ENCODE measurements at places on chromosomes 4 and X. TPM values are rescaled to one million over a fixed set of nuclear protein-coding genes. Genes with fewer than 3 reads are reported as not detected.
A peak's percentile ranks its signal among the peaks of the same experiment; 100 is the strongest.

- H3K4me3 ChIP-seq = no peak overlapping the region
- H3K36me3 ChIP-seq = no peaks in the 10 kb centered on the region
- no peak overlapping the region for H3K27ac ChIP-seq
- H3K4me1 ChIP-seq = no peaks in the 10 kb centered on the region
- no peak for DNase-seq
Measured at GRCh38 chrX:105725228-105725627, 97.1 kb upstream of the NRK start.

Gene BTK
- total RNA-seq = not detected

Gene BEND2
- not detected for total RNA-seq

DNA sequence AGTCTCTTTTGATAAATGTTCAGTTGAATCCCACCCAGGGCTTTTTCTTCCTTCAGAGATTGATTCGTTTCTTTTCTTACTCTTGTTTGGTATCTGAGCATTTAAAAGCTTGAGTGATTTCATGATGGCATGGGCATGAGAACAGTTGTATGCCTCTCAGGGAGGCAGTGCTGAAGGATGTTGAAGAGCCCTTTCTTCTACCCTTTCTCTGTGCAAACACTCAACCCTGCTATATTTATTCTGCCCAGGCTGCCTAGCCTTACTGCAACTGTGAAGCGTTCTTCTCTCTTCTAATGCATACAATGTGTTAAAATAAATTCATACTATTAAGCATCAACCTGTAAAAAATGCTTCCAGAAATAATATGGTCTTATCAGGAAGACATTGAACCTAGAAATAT, 367.6 kb upstream of the LCORL start:
- no peaks in the 10 kb centered on the region for H3K36me3 ChIP-seq
- no peak for DNase-seq

DNA sequence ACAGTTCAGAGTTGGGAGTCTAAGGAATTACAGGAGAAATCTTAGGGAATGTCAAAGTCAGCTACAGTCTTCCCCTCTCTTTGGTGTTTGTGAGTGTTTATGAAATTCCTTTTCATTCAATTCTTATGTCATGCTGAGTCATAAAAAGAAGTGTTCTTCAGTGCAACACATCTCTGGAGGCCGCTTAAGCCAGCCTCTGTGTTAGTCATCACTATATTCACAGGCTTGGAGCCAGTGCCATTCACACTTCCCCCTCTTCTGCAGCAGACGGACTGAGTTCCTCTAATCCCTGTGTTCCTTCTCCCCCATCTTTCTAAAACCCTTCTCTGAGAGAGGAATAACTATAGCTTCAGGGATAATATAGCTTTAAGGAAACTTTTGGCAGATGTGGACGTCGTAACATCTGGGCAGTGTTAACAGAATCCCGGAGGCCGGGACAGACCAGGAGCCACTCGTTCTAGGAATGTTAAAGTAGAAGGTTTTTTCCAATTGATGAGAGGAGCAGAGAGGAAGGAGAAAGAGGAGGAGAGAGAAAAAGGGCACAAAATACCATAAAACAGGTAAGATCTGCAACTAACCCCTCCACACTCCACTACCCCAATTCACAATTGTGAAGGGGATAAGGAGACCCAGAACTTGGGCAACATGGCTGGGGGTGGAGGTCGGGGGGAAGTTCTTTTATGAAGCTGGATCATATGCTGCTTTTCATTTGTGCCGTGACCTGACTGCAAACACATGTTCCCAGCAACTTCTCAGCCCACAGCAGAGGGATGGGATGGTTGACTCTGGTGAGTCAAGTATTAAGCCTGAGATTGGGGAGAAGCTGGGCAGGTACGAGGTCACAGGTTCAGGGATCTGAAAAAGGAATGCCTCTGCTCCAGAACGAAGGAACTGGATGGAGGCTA, at the start of gene SRPX2:
TSS of gene SRPX2 (plus strand) at position 244 of the 905 bp plus-strand sequence. CDS start 2,124 bp downstream, outside the sequence.
- peak; percentile 5 for DNase-seq
- no peak within 1 kb of the TSS for H3K27ac ChIP-seq

Gene RASSF6
- total RNA-seq = not detected

DNA sequence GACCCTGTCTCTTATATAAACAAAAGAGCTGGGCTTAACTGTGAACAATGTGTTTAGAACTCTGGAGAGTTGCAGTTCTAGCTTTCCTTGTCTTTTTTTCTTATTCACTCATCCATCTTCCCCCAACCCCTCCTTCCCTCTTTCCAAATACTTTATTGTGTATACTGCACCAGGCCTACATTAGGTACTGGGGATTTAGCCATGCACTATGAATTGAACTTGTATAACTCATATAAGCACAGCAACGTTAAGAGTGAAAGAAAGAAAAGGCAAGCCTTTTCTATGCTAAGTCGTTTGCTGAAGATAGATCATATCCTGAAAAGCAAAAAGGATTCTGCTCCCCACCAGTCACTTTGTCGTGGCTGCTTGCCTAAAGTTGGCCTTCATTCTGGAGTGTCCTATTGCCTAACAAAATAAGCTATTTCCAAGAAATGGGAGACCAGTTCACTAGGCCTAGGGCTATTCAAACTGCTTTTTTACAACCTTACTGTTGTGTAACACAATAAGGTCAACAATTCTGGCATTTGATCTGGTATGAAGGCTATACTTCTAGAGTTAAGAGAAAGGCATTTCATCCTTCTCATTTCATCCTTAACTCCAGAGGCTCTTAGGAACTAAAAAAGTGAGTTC, 32.2 kb downstream of the CCNI start:
- no peak overlapping the region for H3K4me3 ChIP-seq
- peaks cover under 1% of the 10 kb centered on the region for H3K27me3 ChIP-seq
- no peak for DNase-seq
- H3K4me1 ChIP-seq = peaks cover 11% of the 10 kb centered on the region

DNA sequence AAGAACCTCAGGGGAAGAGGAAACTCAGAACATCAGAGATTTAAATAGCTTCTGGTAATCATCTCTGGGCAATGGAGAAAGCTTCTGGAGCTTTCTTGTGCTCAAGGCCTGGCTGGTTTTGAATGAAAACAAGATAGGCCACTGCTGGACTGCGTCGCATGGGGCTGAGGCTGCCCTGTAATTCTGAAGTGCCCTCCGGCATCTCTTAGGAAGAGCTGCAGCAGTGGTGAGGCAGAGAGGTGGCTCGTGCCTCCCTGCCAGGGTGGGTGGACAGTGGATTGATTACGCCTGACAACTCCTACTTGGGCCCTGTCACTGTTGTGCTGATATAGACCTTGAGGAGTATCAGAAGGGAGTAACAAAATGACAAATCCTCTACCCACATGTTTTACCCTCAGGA, 279.7 kb downstream of the NR3C2 start:
- H3K4me3 ChIP-seq = no peak overlapping the region
- no peaks in the 10 kb centered on the region for H3K27me3 ChIP-seq
- no peak for DNase-seq

GRCh38 chrX:40552768-40553167, 28.0 kb upstream of the ATP6AP2 start:
- H3K4me3 ChIP-seq = no peak overlapping the region
- no peaks in the 10 kb centered on the region for H3K27me3 ChIP-seq
- no peaks in the 10 kb centered on the region for H3K4me1 ChIP-seq
- no peaks in the 10 kb centered on the region for H3K36me3 ChIP-seq
- no peak overlapping the region for H3K27ac ChIP-seq

GRCh38 chr4:177006331-177006730, 213.6 kb upstream of the VEGFC start:
- no peak overlapping the region for H3K4me3 ChIP-seq
- no peak overlapping the region for H3K27ac ChIP-seq
- no peaks in the 10 kb centered on the region for H3K4me1 ChIP-seq
- H3K27me3 ChIP-seq = no peaks in the 10 kb centered on the region
- no peaks in the 10 kb centered on the region for H3K36me3 ChIP-seq
- no peak for DNase-seq

DNA sequence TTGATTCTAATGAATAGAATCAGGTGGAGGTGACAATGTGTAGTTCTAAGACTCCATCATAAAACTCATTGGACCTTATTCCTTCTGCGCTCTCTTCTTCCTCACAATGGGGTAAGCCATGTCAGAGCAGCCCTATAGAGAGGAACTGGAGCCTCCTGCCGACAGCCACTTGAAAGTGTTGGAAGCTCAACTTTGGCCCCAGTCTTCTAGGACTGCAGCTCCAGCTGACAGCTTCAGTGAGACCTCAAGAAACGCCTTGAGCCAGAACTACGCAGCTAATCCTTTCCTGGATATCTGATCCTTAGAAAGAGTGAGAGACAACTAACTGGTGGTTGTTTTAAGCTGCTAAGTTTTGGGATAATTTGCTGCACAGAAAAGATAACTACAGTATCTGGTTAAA, 22.1 kb upstream of the ADH7 start:
- H3K36me3 ChIP-seq = no peaks in the 10 kb centered on the region
- DNase-seq = no peak
- peaks cover 5% of the 10 kb centered on the region for H3K27me3 ChIP-seq
- no peak overlapping the region for H3K4me3 ChIP-seq
- H3K4me1 ChIP-seq = no peaks in the 10 kb centered on the region

- H3K27me3 ChIP-seq = no peaks in the 10 kb centered on the region
- H3K4me1 ChIP-seq = no peaks in the 10 kb centered on the region
- H3K36me3 ChIP-seq = no peaks in the 10 kb centered on the region
- no peak overlapping the region for H3K27ac ChIP-seq
- no peak for DNase-seq
Measured at GRCh38 chr4:176671532-176671931, 121.2 kb downstream of the VEGFC start.

Gene EREG
- not detected for total RNA-seq

Gene GDPD2
- total RNA-seq = 0.11 TPM

- no peaks in the 10 kb centered on the region for H3K4me1 ChIP-seq
- peaks cover 14% of the 10 kb centered on the region for H3K27me3 ChIP-seq
- DNase-seq = no peak
- H3K27ac ChIP-seq = no peak overlapping the region
- H3K4me3 ChIP-seq = no peak overlapping the region
- no peaks in the 10 kb centered on the region for H3K36me3 ChIP-seq
Measured at GRCh38 chr4:72970756-72971155, 98.8 kb downstream of the COX18 start.

- H3K27ac ChIP-seq = no peak overlapping the region
- H3K36me3 ChIP-seq = no peaks in the 10 kb centered on the region
- H3K27me3 ChIP-seq = no peaks in the 10 kb centered on the region
- no peak for DNase-seq
Measured at GRCh38 chr4:187294861-187295260, 571.2 kb upstream of the FAT1 start.

DNA sequence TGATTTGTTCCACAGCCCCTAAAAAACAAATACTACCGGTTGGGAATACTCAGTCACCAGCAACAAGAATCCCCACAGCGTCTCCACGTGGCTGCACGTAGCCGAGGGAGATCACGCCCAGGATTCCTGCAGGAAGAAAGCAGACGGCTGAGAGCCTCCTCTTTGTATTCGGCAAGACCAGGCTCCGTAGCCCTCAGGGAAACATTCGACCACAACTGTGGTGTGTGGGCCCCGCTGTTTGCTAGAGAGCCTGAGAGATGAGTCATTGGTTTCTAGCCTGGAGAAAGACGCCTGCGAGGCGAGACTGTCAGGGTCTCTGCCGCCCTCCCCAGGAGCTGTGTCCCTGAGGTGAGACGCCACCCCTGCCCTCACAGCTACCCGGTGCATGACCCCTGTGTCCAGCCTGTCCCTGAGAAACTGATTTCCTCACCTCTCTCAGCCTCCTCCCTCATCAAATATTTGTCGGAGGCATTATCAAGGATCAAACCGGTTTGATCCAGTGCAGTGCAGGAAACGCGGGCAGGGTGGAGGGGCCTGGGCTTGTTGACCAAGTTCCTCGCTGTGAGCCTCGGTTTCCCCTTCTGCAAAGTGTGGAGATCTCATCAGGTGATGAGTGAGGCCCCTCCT, 4.7 kb upstream of the S100P start:
- H3K4me3 ChIP-seq = peak overlapping the region; percentile 39
- DNase-seq = peak; percentile 90
- H3K27me3 ChIP-seq = no peaks in the 10 kb centered on the region
- peaks cover 57% of the 10 kb centered on the region for H3K4me1 ChIP-seq
- H3K27ac ChIP-seq = peak overlapping the region; percentile 91
- peaks cover 1% of the 10 kb centered on the region for H3K36me3 ChIP-seq
